ENCODE measurements at places on chromosomes 12 and 14.
A peak's percentile ranks its signal among the peaks of the same experiment; 100 is the strongest.

GRCh38 chr14:57160333-57160732 lies 108.4 kb downstream of the EXOC5 start:
- DNase-seq: no peak

DNA sequence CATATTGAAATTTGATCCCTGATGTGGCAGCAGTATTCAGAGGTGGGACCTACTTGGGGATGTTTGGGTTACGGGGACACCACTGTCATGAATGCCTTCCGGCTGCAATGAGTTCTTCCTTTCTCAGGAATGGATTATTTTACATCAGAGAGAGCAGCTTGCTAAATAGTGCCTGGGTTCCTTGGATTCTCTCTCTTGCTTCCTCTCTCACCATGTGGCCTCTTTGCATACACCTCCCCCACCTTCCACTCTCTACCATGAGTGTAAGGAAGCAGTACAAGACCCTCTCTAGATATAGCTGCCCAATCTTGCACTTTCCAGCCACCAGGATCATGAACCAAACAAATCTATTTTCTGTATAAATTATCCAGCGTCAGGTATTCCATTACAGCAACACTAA lies 15.4 kb upstream of the SCAF11 start:
- no peak for DNase-seq

- DNase-seq: peak; percentile 85
Observed at GRCh38 chr12:19572920-19573558, 133.7 kb downstream of the AEBP2 start.

DNA sequence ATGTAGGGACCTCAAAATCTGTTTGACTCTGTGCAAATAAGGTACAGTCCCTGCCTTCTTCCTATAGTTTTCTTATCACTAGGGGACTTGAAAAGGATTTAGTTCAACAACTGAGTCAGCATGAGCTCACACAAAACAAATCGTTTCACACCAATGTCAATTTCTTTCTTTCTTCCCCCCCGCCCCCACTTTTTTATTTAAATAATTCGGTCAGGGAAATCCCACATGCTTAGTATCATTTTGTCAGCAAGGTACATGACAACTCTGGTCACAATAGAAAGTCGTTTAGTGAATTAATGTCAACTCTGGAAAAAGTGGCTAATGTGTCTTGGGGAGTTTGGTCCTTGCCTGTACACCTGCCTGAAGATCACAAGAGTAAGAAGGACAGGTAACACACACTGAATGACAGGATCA lies 232.2 kb upstream of the PLEKHG7 start:
- no peak for DNase-seq

GRCh38 chr12:69929125-69929524 lies 104.1 kb downstream of the MYRFL start:
- peak; percentile 82 for DNase-seq

GRCh38 chr14:49637534-49638078 lies 2.6 kb upstream of the DNAAF2 start:
- no peak for DNase-seq

GRCh38 chr14:75568791-75569190 lies 9.6 kb upstream of the FLVCR2 start:
- DNase-seq: no peak

GRCh38 chr14:71399057-71399487 lies 491.8 kb downstream of the PCNX1 start:
- no peak for DNase-seq

DNA sequence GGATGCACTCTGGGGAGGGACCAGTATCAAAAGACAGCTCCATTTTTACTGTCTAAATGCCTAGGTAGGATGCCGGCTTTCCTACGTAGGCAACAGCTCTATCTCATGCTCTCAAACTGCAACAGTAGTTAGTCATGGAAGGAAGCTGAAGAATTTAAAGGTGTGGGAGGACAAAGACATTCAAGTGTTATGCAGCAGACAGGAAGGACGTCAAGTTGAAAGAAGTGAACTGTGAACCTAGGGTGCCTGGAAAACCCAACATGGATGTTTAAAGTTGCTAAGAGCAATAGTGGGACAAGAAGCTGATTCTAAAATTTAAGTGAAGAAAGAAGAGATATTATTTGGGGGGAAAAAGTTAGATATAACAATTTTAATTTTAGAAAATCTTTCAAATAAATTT lies 5.9 kb downstream of the SEC23A start:
- no peak for DNase-seq

- no peak for DNase-seq
Observed at GRCh38 chr12:45411626-45412025, 195.7 kb downstream of the ANO6 start.

Data from islet precursor cell (in vitro differentiated cells).